ENCODE measurements at places on chromosomes 7 and 10.

DNA sequence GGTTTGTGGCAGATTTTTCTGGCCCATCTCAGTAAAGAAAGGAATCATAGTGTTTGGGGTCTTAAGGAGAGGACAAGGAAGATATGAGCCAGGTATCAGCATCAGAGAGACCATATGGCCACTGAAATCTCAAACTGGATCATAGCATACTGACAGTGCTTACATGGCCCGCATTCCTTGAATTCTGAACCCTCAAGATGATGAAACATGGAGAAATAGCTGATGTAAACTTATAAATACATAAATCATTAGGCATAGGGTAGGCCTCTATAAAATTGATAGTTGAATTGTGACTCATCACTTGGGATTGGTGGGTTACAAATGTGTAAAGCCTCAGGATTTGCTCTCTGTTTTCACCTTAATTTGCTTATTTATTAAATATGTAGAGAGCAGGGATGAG is 688.5 kb downstream of the CNTNAP2 start:
- DNase-seq = no peak

DNA sequence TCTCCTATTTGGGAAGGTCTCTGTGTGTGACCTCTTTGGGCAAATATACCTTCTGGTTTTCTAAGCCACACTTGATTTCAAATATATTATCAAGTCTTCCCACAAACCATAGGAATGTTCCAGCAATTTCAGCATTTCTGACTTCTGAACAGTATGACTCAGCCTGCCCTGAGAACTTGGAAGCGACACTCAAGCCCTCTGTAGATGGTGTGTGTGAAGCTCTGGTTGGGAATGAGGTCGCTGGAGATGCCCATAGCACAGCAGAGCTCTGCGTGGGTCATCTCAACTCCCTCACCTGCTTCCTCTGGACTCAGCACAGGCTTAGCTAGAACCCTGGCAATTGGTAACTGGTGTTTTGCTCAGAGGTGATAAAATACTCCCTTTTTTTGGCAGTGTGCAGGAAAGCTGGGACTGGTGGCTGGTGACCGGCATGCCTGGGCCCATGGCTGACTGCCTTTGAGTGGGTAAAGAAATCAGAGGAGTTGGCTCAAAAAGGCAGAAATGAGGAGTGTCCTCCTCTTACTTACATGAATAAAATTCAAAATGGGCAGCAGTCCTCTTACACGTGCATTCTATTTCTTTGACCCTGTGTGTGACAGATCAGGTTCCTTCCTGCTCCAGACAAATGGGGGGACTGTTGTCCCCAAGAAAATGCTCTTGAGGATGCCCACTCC is 87.5 kb upstream of the NRP1 start:
- no peak for DNase-seq

DNA sequence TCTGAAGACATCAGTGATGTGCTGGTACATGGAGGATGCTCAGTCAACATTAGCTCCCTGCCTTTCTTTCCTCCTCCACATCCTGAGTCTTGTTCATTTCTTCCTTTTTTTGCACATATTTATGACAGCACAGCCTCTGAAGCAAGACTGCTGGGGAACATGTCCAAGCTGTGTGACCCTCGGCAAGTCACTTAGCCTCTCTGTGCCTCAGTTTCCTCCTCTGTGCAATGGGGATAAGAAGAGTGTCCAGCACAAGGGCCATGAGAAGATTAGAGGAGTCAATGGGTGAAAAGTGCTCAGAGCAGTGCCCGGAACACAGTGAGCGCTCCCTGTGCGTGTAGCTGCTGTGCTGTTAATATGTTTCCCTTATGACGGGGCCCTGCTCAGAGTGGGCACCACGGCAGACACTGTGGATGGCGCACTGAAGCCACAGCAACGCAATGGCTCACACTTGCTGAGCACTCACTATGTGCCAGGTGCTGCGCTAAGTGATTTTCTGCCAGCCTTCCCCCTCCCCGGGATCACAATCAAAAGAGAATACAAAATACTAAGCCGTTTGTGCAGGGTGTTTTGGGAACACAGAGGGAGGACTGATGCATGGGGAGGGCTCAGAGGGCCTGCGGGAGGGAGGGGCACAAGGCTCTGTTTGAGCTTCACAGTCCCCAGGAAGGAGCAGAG is 28.7 kb downstream of the ZCCHC24 start:
- DNase-seq = no peak

DNA sequence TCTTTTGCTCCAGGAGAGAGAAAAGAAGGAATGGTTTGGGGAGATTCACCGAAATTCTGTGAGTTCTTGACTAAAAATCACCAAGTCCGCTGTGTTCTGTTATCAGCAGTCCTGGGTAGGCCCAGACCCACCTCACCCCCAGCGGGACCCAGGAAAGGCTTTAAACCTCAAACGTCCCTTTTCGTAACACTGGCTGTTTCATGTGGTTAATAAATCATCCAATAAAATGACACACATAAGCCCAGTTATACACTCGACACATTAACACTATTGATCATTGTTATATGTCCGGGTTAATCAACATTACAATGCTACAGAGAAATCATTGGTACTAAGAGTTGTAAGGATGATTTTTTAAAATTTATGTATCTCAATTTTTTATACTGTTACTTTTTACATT is 25.2 kb downstream of the DIP2C start:
- DNase-seq = no peak

DNA sequence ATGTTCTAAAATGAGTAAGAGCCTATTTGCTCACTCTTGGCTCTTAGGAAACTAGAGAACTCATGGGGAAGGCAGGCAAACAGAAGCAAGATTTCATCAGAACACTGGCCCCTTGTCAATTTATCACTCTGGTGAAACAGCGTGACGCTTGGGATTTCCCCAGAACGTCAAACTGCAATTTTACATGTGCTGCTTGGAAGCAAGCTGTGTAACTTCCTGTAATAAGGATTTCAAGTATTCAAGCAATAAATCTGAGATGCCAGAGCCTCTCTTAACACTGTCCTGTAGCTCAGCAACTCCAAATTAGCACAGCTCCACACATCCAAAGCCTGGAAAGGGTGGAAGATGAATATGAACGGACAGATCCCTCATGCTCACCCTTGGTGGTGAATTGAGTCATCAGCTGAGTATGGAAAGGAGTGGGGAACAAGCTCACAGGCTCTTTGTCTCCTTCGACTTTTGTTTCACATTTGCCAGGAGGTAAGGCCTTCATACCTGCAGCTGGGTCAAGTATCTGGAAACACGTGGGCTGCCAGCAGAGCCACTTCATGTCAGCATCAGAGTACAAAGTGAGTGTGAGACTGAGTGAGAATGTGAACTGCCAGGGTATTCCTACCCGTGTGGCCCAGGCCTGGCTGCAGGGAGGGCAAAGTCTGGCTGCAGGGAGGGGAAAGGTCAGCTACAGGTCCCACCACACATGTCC is 140.4 kb upstream of the NAMPT start:
- no peak for DNase-seq

Measured in stimulated activated CD4-positive, alpha-beta T cell treated with anti-CD3 and anti-CD28 coated beads, Interleukin-1b, Interleukin-23, amount 100 ng/mL, for 1 hour (primary cell).